ENCODE measurements at places on chromosomes 6 and 20. TPM values are rescaled to one million over a fixed set of nuclear protein-coding genes. Genes with fewer than 3 reads are reported as not detected.

The FILIP1 gene
- under 0.01 TPM for total RNA-seq

The GSTA3 gene
- not detected for total RNA-seq

The SAPCD1 gene
- total RNA-seq = not detected

The RGS17 gene
- 7.6 TPM for total RNA-seq

The WFDC11 gene
- not detected for total RNA-seq

The TRIM10 gene
- not detected for total RNA-seq

The SCRT2 gene
- total RNA-seq = not detected

The CLIC5 gene
- not detected for total RNA-seq

The C6orf141 gene
- not detected for total RNA-seq

The MLN gene
- total RNA-seq = not detected

The NHLRC1 gene
- total RNA-seq = 4.2 TPM

The TRDN gene
- total RNA-seq = not detected

The C6orf132 gene
- not detected for total RNA-seq

The STMND1 gene
- not detected for total RNA-seq

The SLC4A11 gene
- 2.9 TPM for total RNA-seq

The SLC24A3 gene
- not detected for total RNA-seq

The TPBG gene
- 4.7 TPM for total RNA-seq

The ATP9A gene
- 17.1 TPM for total RNA-seq

The FABP7 gene
- 69.1 TPM for total RNA-seq

The SPO11 gene
- not detected for total RNA-seq

The LST1 gene
- total RNA-seq = not detected

The RNASET2 gene
- 11.7 TPM for total RNA-seq

The ALDH8A1 gene
- 0.69 TPM for total RNA-seq

The SHLD1 gene
- total RNA-seq = 2.1 TPM

The MTFR2 gene
- 11.7 TPM for total RNA-seq

All from melanocyte of skin (primary cell).